ENCODE measurements at places on chromosomes 1 and 21. TPM values are rescaled to one million over a fixed set of nuclear protein-coding genes. Genes with fewer than 3 reads are reported as not detected.

Gene GJA4
- total RNA-seq, result 3.3 TPM

Gene ZSWIM5
- 15.9 TPM for total RNA-seq

Gene CLDN17
- total RNA-seq, result not detected

Gene RAB42
- 1.2 TPM for total RNA-seq

Gene MPL
- total RNA-seq, result not detected

Gene FAM167B
- total RNA-seq, result 0.41 TPM

Gene ZBTB7B
- 0.82 TPM for total RNA-seq

DNA sequence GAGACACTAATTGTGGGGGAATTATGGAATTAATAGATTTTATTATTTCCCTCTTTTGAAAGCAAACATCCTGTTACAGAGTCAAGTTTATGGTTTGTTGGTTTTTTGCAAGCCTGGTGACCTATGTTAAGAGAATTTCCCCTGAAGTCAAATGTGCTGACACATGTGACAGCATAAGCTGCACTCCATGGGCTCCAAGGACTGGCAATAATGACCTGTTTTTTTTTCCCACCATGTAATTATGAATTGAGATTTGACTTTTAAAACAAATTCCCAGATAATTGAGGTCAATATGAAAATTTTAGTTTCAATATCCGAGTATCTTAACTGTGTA lies 242.5 kb upstream of the SGIP1 start:
- no peak for DNase-seq

DNA sequence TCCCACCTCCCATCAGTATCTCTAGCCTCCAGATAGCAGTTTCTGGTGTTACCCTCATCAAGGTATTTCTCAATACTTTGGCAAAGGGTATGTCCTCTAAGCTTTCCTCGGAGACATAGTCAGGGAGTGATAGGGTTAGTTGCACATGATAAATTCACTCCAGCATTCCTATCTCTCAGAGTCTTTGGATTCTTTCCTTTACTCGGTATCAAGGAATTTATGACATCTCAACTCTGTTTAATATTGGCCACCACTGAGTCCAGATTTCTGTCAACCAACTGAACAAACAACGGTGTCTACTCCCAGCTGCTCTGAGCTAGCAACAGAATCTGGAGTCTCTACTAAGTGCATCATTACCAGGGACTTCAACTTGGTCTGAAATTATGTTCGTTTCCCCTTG lies 233.4 kb downstream of the TM2D1 start:
- no peak for DNase-seq

DNA sequence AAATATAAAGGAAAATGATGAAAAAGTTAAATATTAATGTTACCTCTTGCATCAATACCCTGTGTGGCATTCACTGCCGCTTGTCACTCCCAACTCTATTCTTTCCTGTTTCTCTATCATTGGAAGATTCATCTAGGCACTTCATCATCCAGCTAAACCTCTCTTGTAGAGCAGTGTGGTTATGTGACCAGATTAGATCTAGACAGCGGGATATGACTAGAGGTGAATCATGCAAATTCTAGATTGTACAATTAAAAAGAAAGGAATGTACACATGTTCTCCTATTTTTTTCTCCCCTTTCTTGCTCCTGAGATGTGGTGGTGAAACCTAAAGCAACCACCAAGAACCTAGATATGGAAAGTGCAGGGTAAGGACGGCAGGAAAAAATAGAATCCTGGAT lies 174.1 kb downstream of the LBR start:
- no peak for DNase-seq

DNA sequence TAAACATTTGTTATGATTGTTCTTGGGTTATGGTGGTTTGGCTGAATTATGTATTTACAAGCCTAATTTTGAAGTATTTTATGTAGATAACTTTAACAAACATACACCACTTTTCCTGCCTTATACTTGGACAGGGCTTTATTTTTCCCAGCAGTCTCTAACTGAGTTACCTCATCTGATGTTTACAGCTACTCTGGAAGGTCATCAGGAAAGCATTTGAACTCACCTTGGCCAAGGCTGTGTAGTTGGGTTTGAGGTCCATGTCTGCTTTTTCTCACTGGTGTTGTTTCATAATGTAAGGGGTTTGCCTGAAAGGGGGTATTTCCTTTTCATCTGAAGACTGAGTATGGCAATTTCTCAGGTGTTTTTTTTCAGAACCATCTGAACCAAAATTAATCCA lies 193.5 kb downstream of the RWDD3 start:
- no peak for DNase-seq

DNA sequence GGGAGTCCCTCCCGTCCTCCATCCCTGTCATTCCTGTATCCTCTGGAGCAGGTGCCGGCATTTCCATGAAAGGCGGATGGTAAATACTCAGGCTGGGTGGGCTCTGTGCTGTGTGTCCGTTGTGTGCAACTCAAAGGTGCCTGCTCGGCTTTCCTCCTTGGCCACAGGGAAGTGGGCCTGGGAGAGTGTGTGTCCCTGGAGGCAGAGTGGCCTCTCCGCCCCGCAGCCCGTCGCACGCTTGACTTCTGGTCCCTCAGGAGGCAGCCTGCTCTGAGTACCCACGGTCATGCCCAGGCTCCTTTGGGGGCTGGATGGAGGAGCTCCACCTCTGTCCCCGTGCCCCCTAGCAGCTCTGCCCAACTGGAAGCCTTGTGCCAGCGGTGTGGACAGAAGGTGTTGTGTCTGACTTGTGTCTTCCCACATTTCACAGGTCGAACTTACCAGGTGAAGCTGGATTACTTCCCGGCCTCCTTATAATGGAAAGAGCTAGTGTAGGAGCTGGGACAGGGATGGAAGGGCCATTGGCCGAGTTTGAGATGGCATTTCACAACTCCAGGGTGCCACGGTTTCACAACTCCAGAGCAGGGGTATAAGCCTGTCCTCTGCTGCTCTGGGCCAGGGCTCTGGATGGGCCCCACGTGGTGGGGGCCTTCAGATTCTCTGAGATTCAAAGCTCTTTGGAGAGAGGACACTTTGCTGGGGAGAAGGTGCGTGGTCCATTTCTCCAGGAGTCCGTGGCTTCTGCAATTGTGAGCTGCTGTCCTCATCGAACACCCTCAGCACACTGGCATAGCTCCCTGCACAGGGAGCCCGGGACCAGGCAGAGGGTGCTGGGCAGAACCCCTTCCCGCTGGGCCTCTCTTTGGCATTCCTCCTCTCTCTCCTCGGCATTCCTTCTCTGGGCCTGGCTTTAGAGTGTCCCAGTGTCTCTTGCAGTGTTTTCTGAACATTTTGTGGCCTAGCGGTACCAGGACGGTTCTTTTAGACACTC lies 152.7 kb upstream of the COL6A1 start:
- no peak for DNase-seq

DNA sequence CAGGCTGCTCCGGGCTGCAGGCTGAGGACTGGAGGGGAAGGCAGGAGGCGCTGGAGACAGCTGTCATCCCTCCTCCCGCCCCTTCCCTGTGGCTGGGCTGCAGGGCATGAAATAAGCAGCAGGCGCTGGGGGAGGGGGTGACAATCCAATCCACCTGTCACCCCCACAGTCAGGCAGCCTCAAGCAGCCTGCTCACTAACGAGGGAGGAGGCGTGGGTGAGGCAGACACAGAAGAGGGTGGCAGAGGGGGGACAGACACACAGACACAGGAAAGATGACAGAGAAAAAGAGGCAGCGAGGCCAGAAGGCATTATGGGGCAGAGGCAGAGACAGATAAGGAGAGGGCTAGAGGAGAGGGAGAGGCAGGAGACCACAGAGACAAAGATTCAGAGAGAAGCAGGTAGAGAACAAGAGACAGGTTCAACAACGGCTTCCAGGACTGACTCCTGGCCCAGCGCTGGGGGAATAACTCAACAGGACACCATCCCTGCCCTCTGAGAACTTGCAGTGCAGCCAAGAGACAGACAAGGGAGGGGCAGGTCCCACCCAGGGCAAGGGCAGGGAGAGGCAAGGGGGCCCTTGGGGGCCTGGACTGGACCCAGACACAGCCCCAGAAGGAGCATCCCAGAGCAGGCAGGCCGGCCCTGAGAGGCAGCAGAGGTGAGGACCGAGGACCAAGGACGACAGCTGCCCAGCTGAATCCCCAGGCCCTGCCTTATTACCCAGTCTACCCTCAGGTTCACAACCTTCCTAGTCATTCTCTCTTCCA lies 11.2 kb downstream of the MEF2D start:
- DNase-seq, result peak; percentile 66

GRCh38 chr1:71046891-71047634 lies 553 bp downstream of the PTGER3 start:
- DNase-seq, result no peak

DNA sequence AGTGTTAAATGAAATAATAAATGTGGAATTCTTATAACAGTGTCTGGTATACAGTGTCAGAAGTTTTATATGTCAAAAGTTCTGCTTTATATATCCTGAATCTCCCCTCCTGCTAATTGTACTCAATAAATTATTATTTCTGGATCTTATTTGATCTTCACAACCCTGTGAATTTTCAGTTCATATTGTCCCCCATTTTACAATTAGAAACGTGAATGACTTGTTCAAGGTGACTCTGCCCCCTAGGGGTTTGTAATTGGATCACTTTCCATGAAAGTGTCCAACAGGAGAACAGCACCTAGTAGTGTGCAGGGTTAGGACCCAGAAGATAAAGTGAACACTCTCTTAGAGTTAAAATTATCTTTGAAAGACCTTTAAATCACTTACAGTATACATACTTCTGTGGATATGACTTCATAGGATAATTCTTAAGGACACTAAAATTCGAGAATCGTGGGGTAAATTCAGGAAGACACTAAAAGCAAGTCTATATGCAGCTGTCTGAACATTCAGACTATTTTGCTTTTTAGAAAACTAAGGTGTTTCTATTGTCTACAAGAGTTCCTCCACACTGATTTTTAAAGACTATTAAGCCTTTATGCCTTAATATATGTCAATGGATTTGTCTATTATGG lies 4.5 kb upstream of the DDR2 start:
- DNase-seq, result no peak

- DNase-seq, result no peak
Observed at GRCh38 chr1:53326598-53327181, 1.2 kb downstream of the LRP8 start.

DNA sequence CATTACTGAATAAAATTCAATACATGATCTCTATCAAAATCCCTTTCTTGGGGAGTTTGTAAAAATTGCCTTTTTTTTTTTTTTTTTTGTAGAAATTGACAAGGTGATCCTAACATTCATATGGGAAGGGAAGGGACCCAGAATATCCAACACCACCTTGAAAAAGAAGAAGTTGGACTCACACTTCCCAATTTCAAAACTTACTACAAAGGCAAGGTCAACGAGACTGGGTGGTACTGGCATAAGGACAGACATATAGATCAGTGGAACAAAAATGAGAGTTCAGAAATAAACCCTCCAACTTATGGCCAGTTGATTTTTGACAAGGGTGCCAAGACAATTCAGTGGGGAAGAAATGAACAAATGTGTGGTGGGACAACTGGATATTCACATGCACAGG lies 31.4 kb upstream of the CLSTN1 start:
- no peak for DNase-seq
